ENCODE measurements at places on chromosomes 7 and 10.

DNA sequence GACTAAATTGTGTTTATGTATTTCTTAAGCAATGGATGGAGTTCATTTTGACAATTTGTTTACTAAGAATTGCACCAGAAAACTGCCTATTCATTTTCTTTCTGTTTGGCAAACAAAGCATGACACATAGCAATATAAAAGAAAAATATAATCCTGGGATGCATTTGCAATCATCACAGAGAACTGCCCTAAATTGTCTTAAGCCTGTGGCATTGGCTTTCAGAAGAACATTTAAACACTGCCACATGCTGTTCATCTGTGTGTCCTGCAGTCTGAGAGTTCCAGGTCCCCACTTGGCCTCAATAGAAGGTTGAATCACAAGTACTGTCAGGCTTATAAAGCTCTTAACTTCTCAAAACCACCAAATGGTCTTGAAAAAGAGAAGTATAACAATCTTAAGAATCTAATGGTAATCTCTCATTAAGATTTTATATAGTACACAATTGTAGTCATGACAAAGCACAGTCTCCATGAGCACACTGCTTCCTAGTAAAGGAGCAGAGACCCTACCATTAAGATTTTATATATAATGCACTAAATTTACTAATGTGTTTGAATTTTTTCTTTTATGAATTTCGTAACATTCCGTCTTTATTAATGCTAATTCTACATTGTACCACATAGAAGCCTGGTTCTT is 29.9 kb downstream of the RNLS start:
- DNase-seq = peak; percentile 43

GRCh38 chr10:4643471-4643870 is 182.5 kb upstream of the AKR1E2 start:
- DNase-seq = no peak

DNA sequence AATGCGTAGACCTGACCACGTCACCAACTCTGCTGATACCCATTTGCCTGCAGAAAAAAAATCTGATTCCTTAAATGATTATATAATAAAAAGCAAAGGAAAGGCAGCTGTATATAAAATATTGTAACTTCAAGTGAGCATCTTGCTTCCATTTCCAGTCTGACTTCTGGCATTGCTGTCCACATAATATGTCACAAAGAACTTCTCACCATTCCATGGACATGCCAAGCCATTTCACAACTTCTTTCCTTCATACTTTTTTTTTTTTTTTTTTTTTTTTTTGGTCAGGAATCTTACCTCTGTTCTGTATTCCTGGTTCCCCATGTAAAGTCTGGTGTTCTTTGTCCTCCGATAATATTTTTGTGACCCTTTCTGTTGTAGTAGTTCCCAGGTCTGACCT is 165.5 kb downstream of the SND1 start:
- DNase-seq = no peak

- no peak for DNase-seq
These were observed 148.0 kb downstream of the BICC1 start for GRCh38 chr10:58660575-58661255.

DNA sequence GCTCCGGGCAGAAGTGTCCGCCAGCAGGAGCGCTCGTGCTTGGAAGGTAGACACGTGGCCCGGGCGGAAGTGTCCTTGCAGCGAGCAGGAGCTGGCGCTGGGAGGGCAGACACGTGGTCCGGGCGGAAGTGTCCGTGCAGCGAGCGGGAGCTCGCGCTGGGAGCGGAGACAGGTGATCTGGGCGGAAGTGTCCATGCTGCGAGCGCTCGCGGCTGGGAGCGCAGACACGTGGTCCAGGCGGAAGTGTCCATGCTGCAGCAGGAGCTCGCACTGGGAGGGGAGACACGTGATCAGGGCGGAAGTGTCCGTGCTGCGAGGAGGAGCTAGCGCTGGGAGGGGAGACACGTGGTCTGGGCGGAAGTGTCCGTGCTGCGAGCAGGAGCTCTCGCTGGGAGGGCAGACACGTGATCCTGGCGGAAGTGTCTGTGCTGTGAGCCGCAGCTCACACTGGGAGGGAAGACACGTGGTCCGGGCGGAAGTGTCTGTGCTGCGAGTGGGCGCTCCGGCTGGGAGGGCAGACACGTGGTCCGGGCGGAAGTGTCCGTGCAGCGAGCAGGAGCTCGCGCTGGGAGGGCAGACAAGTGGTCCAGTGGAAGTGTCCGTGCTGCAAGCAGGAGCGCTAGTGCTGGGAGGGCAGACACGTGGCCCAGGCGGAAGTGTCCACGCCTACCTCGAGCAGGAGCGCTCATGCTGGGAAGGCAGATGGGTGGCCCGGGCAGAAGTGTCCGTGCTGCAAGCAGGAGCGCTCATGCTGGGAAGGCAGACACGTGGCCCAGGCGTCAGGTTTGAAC is 41.1 kb upstream of the PRKAR1B start:
- peak; percentile 54 for DNase-seq

DNA sequence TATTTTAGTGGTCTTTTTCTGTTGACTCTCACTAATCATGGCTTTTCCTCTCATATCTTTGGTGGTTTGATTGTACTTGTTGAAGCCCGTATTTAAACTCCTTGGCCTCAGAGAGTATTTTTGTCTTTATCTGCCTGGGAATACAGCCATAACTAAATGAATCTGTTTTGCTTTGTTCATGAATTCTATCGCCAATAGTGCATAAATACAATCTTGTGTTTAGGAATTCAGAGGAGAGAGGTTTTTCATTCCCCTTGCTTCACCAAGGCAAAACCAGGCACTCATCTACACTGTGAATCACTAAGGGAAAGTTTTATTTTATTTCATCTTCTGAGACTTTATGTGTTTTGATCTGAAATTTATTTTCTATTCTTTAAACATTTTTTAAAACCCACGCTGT is 152.7 kb downstream of the BICC1 start:
- no peak for DNase-seq

DNA sequence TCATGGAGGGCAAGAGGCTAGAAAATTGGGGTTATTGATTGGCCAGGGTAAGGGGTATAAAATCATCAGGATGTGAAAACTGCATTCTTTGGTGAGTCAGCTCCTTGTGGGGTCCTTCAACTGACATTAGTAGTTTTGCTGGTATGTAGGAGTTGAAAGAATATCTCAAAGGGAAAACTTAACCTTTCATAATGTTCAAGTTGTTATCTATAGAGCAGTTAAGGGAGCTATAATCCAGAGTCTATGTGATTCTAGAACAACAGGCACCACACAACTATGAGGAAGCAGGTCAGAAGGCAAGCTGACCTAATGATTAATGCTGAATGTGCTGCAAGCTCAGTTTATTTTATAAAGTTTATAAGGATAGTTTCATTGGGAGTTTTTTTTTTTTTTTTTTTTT is 13.7 kb downstream of the PRPS1L1 start:
- no peak for DNase-seq

DNA sequence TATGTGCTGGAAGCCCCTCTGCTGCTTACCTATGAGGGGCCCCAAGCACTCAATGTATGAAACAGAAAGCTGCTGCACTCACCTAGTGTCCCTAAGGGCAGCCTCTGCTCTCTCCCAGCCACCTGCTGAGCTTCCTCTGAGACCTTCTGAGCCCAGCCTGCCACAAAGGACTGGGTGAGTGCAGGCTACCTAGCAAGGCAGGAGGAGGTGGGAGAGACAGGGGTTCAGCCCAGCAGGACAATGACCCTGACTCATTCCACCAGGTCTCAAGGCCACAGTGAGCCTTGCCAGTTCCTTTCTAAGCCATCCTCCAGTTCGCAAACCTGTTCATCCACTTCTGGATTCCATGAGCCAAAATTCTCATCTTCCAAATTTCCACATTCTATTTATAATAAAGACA is 16.3 kb downstream of the VOPP1 start:
- no peak for DNase-seq

GRCh38 chr7:55490099-55490498 is 82.2 kb downstream of the VOPP1 start:
- DNase-seq = no peak

DNA sequence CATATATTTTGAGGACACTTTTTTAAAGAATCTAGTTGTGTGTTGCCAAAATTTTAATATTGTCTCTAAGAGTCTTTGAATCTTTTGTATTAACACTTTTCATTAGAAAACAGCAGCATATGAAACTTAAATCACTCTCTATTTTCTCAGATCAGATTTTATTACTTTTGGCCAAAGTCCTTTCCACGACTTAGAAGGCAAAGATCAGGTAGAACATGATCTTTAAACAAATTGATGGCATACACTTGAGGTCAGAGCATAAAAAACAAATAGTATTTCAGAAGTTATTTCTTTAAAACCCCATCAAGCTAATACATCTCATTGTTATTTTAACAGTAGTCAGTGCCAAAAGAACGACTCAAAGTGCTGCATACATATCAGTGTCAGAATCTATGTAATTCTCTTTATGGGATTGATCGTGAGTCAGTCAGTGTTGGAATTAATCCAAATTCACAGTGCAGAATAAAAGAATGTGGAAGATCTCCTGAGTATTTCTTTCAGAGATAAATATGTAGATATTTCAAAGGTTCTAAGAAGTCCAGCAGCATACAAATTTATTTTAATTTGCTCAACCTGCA is 9.6 kb upstream of the AGMO start:
- DNase-seq = no peak

GRCh38 chr10:76769161-76769560 is 868.4 kb downstream of the KCNMA1 start:
- DNase-seq = no peak

GRCh38 chr10:131726967-131727366 is 173.8 kb upstream of the PPP2R2D start:
- DNase-seq = no peak

DNA sequence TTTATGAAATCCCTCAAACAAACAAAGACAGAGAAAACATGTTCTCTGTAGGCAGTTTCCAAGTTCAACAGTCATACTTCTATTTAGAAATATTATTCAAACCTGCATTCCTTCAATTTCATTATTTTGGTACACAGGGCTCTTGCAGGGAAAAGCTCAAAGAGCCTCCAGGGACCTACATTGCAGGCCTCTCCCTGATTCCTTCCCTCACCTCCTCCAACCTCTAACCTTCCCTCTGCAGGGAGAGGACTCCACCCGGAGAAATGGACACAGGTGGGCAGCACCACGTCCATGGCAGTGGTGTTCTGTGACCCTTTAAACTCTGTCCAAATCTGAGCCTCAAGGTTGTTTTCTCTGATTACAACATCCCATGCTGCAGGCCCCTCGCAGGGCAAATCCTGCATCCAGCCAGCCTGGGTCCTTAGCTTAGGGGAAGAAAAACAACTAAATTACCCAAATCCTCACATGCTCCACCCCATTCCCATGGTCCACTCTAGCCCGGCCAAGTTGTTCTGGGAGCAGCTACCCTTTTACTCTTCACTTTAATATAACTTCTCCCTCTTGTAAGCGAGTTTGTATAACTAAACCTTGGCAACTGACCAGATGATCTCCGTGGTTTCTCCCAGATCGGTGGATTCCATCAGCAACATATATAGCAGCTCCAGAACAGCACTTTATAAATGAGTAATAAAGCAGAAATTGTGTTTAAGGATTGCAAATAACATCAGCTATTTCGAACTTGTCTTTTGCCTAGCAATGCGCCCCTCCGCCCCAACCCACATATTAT is 129.8 kb downstream of the CUBN start:
- DNase-seq = no peak

- no peak for DNase-seq
These were observed 29.2 kb downstream of the SORBS1 start for GRCh38 chr10:95531994-95532399.

- DNase-seq = no peak
These were observed 1288.5 kb downstream of the GATA3 start for GRCh38 chr10:9342885-9343570.

DNA sequence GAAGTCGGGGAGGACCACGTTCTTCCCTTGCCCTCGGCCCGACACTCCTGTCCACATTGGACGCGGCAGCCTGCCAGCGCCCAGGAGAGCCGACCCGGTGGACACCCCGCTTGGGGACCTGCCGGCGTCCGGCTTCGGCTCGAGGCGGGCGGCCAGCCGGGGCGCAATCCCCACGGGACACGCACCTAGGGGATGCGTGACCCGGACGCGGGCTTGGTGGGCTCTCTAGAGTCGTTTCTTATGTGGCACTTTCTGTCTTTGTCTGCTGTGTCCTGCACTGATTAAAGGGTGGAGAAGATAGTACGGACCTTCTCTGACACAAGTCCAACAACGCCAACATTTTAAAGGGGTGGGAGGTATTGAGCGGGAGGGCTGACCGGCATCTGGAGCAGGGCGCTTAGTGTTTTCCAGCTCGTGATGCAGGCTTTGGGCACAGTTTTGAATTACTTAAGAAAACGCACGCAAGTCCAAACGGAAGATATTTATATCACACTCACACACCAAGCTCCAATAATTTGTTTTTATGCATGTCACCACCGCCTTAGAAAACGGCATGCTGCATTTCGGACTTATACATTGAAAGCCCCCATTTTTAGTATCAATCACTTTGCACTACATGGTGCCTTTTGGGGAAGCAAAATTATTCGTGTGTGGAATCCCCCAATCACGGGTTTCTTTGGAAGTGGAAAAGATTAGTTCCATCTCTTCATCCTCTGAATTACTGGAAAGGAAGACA is 3.9 kb upstream of the SPAG6 start:
- DNase-seq = no peak

DNA sequence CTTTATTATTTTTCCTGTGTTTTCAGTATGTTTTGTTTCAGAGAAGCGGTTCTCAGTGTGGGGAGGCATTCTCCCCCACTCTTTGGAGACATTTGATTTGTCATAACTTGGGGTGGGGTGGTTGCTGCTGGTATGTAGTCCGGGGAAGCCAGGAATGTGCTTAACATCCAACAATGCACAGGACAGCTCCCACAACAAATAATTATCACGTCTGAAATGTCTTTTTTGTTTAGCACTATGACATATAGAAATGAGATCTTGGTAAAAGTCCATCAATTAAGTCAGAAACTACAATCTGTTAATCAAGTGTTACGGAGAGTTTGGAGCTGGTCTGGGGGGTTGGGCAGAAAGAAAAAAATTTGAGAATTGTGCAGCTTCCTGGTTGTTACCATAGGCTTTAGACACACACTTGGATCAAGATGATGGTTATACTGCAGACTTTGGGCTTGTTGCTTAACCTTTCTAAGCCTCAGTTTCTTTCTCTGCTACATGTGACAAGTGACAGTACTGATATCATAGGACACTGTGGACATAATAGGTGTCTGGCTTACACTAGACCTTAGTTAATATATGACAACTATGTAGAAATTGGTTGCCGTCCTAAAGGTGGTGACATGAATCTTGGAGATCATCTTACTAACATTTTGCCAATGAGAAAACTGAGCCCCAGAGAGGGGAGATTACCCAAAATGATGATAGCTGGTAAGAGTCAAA is 113.7 kb downstream of the LRMDA start:
- no peak for DNase-seq

DNA sequence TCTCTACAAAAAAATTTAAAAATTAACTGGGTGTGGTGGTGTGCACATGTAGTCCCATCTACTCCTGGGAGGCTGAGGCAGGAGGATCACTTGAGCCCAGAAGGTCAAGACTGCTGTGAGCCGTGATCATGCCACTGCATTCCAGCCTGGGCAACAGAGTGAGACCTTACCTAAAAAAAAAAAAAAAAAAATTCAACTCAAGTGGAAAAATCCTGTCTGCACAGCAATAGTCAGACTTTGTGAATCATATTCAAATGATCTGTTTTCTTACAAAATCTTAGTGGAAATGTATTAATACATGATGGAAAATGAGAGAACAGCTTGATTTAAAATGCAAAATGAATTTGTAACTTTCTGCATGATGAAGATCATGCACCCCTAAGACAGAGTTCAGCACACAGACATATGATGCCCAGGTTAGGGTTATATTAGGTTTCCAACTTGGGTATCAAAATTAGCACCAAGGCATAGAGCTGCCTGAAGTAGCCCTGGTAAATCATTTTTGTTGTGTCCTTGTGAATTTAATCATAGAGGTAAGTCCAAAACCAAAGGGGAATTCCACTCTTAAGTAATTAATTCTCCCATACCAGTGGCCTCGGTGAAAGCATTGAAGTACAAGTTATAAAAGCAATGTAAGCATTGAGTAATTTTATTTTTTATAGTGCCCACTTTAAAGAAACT is 93.8 kb downstream of the ADD3 start:
- no peak for DNase-seq

All from activated CD4-positive, alpha-beta T cell treated with anti-CD3 and anti-CD28 coated beads for 48 hours (primary cell).